ENCODE measurements at places on chromosomes 1 and 21.

DNA sequence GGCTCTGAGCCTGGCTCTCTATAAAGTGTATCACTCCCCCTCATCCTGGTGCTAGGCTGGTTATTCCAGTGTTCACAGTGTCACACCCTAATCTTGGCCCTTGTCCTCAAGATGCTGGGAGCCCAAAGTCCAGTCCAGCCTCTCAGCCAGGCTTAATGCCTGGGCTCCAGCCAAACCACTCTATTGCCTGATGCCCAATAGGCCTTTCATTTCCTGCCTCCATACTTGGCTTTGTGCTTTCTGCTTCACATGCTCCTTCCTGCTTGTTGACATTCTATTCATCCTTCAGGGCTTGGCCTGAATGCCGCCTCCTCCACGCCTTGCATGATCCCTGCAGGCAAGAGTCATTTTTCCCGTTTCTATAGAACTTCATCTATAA is 1.7 kb downstream of the KLHDC8A start:
- DNase-seq = no peak

- no peak for DNase-seq
Measured at GRCh38 chr1:229230893-229231753, 39.8 kb upstream of the RAB4A start.

DNA sequence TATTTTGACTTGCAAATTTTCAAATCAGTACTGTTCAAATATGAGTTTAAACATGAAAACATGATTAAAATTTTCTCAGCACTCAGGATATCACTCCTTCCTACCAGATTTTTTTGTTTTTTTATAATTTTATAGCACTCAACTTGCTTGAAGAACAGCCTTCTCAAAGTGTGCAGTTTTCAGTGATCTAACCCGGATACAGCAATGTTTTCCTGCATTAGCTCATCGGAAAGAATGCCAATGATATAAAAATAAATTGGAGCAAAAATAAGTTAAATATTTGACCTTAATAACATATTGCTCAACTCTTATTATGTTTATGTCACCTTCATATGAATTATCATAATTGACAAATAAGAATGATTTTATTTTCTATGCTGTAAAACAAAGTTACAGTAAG is 766.8 kb downstream of the USP25 start:
- no peak for DNase-seq

DNA sequence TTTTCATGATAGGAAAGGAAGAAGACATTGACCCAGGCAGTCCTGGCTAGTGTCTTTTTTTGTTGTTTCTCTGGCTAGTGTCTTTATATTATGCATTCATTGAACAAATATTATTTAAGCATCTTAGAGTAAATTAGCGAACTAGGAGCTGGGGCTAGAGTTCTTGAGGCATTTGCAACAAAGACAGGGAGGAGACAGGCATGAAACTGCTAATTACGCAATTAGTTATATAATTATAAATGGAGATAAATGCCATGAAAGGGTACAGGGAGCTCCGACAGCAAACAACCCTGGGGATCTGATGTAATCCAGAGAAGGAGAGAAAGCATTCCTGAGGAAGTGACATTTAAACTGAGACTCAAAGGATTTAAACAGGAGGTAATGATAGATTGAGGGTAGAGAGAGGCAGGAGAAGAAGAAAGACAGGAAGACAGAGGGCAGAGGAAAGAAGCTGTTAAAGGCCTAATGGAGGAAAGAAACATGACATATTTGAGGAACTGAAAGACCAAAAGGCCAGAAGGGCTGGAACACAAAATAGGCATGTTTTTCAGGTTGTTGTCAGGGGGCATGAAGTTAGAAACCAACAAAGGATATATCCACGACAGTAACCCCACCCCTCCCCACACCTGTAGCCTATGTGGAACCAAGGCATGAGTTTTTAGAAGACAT is 99.5 kb upstream of the GJB5 start:
- no peak for DNase-seq

DNA sequence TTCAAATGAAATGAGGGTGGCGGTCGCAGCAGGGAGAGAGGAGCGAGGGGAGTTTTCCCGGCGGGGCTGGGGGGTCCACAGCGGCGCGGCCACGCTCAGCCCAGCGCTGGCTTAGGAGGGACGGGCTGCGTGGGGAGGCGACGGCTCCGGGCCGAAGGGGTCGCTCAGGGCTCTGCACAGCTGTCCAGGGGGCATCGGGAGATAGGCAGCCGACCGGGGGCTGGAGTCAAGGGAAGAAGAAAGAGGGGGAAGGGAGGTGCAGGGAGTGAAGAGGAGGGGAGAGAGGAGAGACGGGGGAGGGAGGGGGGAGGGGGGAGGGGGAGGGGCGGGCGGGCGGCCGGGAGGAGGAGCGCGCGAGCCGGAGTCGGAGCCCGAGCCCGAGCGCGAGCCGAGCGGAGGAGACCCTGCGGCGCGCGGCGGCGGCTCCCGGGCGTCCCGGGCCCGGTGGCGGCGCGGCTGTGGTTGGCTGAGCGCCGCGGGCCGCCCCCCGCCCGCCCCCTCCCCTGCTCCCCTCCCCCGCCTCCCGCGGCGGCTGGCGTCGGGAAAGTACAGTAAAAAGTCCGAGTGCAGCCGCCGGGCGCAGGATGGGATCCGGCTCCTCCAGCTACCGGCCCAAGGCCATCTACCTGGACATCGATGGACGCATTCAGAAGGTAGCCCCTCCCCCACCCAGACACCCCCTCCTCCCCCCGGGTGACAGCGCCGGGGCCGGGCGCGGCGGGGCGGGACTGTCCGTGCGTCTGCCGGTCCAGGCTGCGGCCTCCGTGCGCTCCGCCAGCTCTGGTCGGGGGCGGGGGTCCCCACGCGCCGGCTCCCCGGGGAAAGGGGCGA is at the start of gene PDE9A:
PDE9A (plus strand) TSS at position 391 of the 831 bp plus-strand sequence; CDS start at position 585, 194 bp downstream.
- DNase-seq = no peak

- no peak for DNase-seq
Measured at GRCh38 chr1:202145068-202145743, 669 bp upstream of the ARL8A start.

DNA sequence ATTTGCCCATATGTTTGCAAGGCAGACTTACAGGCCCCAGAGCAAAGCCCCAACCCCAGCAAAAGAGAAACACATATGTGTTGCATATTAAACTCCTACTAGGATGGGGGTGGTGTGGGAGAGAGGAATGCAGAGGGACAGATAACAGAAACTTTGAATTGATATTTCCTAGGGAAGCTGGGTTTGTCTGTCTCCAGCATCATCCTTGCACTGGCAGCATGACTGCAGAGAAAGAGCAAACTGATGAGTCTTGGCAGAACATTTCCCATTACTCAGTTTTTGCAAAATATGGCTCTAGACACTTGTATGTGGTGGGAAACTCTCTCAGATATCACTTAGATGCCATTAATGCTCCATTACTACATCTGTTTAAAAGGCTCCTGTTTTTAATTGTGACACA is 43.8 kb upstream of the MARK1 start:
- no peak for DNase-seq

Data from stimulated activated CD8-positive, alpha-beta memory T cell treated with anti-CD3 and anti-CD28 coated beads, Interleukin-12 subunit alpha, Interleukin-12 subunit beta, amount 100 ng/mL, for 1 hour (primary cell).